ENCODE measurements at places on chromosomes 2 and 18.

GRCh38 chr2:104102615-104103014 lies 751.3 kb upstream of the POU3F3 start:
- no peak for DNase-seq

- DNase-seq = peak; percentile 67
Measured at GRCh38 chr2:219645631-219646527, 18.4 kb downstream of the SLC4A3 start.

DNA sequence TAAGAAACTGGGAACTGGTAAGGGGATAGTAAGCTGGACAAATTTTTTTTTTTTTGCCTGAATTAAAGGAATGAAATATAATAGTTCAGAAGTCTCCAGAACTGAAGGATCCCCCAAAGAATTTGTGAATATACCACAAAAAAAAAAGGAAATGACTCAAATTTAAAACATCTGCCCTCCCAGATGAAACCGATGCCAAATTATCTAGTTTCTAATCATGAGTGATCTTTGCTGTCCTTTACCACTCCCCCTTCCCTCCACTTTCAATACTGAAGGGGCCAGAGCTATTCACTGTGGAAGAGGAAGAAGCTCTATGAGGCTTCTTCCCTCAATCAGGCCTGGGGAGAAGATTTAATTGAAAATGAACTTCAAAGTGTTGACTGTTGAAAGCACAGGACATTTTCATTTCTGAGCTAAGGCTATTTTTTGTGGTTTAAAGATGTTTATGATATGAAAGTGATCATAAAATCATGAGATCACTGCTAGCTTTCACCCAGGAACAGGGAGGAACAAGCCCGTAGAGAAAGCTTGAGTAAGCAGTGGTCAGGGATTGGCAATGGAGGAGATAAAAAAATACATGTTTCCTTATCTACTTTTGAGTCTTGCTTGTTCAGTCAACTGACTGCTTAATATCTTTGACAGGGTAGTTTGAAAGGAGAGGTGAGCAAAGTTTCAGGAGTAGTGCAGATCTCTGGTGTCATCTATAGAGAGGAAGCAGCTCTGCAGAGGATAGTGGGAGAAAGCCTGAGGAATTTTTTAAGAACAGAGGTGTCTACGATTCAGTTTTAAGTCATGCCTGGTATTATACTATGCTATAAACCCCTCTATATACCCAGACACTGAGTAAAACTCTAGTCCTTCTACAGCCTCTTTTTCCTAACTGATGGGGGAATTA lies 409.5 kb upstream of the FIGN start:
- peak; percentile 33 for DNase-seq

GRCh38 chr2:149488706-149489440 lies 98.7 kb downstream of the MMADHC start:
- DNase-seq = no peak

DNA sequence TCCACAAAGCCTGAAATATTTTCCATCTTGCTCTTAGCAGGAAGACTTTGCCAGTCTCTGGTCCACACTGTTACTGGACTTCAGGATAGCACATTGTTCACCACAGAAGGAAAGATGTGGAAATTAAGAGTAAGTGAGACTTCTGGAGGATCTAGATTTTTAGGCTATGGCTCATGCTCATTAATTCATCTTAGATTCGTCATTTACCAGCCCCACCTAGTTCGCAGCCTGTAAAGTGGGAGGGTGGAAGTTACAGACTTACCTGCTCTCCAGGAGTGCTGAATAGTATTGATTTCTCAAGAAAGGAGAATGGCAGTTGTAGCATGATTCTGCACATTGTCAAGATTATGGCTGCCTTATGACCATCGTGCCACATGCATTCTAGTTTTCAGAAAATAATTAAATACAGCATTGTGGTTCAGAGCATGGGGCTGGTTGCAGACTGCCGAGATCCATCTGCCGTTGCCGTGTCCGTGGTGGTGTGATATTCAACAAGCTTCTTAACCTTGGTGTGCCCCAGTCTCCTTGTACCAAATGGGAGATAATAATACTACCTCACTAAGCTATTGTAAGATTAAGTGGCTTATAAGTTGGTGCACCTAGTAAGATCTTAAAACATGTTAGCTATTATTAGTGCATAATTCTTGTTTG lies 56.8 kb downstream of the RNF144A start:
- DNase-seq = no peak

GRCh38 chr2:217631115-217631514 lies 371.7 kb downstream of the TNS1 start:
- DNase-seq = no peak

DNA sequence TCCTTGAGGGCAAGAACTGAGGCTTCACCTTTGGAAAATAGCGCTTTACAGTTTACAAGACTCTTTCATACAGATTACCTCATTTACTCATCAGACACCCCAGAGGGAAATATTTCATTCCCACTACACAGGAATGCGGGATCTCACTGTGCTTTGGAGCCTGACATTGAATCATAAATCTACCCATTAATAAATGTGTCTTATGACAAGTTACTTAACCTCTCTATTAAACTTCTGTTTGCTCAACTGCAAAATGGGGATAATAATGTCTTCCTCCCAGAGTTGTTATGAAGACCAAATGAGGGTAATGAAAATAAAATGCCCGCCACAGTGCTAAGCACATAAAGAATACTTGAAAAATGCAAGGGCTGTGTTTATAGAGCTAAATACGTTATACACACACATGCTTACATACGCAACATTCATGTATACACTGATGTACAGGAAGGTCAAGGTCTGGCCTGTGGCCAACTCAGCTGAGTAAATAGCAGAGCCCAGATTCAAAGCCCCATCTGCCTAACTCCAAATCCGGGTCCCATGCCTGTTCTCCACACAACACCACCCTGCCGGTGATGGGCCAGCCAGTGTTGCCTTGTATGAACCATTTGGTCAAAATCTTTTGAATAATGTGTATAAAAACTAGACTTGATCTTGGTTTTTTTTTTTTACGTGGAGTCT lies 77.8 kb upstream of the STPG4 start:
- peak; percentile 85 for DNase-seq

DNA sequence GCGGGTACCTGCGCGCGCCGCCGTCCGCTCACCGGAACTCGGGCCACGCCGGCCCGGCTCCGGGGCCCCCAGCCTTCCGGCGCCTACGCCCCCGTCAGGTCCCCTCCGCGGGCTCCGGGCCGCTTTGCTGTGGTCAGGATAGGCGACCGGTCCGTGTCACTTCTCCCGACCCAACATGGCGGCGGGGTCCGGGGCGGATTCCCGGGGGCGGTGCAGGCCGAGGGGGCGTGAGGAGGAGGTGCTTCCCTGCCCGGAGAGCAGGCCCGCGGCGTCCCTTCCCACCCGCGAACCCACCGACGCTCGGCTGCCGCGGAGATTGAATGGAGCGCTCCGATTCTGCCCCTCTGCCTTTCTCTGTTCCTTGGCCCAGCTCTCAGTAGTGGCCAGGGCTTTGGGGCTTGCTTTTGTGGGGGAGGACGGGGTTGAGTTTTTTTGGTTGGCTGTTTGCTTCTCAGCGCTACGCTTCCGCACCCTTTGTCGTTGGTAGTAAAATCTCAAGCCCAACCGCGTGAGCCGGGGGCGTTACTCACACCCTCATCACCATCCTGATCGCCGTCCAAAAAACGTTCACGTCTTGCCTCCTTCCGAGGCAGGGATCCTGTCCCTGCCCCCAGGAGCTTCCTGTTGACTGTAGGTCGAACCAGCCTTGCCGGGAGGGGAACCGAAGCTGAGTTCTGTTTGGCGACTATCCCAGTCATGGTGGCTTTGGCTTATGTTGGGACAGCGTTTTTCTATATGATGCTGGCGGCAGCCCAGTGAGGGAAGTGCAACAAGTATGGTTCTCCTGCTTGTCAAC lies 532 bp upstream of the YES1 start:
- peak; percentile 76 for DNase-seq

DNA sequence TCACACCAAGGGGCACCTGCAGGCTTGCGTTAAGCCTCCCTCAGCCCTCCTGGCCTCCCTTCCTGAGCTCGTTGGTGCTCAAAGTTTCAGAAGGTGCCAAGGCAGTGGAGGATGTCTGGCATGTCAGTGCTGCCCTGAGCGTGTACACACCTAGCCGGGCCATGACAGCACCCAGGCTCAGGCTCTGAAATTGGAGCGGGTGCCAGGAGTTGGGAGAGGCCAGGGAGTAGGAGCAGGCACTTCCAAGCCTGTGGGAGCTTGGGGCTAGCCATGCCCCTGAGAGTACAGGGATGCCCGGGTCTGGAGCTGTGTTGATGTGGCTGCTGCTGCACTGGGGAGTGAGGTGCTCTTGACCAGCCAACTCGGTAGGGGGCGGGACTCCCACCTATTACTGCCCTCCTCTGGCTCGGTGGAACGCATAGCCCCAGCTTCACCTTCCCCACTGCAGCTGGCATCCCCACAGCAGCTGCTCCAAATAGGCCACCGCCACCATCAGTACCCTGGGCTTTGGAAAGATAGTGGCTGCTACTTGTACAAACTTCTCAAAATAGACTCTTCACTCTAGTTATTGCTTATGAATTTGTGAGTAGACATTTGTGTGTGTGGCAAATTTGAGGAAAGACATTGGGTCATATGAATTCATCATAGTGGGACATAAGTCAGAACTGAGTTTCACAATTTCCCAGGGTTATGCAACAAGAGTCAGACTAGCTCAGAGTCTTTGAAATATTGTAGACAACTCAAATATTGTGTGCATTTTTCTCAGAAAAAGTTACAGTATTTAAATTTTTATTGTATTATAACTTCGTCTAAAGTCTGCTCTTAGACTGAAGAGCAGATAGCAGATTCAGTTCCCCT lies 6.8 kb upstream of the PCARE start:
- peak; percentile 36 for DNase-seq

Measured in fibroblast of villous mesenchyme (primary cell).